ENCODE measurements at places on chromosomes 2 and 18. TPM values are rescaled to one million over a fixed set of nuclear protein-coding genes. Genes with fewer than 3 reads are reported as not detected.

Gene SF3B6
- total RNA-seq = 65.5 TPM

Gene RBFA
- 14.8 TPM for total RNA-seq

Gene DPP4
- total RNA-seq = 24.5 TPM

Gene LIPG
- total RNA-seq = 3.7 TPM

Gene SKOR2
- not detected for total RNA-seq

Gene RTP5
- not detected for total RNA-seq

Gene UGT1A10
- not detected for total RNA-seq

Gene RIT2
- not detected for total RNA-seq

All from lower lobe of right lung (tissue), 2 donors.